ENCODE measurements at places on chromosomes 16 and 17. TPM values are rescaled to one million over a fixed set of nuclear protein-coding genes. Genes with fewer than 3 reads are reported as not detected.

Gene CCL17
- not detected for total RNA-seq

Gene GJD3
- total RNA-seq, result 3.6 TPM

DNA sequence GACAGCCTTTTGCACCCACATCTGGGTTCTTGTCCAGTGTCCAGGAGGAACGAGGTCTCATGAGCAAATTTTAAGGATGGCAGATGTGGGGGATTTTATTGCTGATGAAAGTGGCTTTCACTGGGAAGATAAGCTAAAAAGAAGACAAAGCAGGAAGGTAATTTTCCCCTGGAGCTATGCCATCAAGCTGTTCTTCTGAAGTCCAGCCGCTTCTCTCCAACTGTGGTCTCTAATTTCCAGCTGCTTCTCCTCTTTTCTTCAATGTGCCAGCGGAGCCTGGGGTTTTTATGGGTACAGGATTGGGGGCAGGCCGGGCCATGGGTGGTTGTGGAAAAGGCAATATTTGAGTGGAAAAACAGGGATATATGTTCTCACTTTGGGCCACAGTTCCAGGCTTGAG, 430.8 kb downstream of the WWOX start:
- no peak for DNase-seq

DNA sequence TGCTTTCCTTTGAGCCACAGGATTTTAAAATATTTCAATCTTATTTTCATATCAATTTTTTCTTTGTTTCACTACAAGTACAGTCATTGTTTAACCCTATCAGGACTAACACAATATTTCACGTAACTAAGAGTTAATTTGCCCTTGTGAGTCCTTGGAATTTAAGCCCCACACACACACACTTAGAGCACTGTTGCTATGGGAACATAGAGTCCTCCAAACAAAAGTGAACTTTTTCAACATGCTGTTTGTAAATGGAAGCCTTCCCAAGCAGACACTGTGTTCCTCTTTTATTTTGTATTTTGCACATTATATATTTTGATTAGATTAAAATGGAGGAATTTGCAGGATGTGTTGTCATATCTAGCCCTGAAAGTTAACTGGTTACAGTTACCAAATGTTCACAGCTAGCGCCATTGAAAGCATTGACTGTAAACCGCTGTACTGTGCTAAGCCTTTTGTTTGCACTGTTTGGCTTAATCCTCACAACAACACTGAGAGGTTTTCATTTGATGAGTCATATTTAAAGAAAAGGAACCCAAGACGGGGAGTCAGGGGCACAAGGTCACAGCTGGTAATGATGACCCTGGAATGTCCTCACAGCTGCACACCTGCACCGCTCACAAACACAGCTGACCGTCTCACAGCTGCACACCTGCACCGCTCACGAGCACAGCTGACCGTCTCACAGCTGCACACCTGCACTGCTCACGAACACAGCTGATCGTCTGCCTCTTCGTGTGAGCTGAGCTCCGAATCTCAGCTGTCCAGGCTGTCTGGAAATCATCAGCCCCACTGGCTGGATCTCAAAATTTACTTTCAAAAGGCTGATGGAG, 6.3 kb downstream of the HSBP1 start:
- DNase-seq, result no peak

Gene KRTAP4-6
- not detected for total RNA-seq
